Cerebellar nuclear complex (tissue), 1 donor: ENCODE measurements at places on chromosomes 5 and 9.

DNA sequence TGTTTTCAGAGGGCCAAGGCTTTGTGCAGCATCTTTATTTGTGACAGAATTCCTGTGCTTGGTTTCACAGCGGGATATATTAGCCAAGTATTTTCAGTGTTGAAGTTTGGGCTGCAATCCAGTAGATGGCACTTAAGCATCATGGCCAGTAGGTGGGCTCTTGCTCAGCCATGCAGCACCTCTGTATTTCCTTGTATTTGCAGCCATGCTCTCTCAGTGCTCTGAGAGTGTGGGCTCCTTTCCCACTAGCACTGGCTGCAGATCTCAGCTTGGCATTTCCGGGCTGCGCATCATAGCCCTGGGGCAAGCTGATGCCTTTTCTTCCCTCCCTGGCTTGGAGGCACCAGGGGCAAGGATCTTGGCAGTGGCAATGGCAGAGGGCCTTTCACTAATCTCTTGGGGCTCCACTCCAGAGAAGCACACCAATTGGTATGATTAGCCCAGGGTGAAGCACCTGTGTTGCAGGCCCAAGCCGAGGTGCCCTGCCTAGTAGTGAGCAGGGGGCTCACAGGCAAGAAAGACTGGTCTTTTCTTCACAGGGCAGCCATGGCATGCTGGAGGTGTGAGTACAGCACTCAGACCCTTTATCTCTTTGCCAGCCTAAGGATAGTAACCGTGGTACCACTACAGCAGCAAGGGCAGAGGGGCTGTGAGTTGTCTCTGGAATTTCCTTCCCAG is 48.3 kb downstream of the SLCO6A1 start:
- no peak for DNase-seq

DNA sequence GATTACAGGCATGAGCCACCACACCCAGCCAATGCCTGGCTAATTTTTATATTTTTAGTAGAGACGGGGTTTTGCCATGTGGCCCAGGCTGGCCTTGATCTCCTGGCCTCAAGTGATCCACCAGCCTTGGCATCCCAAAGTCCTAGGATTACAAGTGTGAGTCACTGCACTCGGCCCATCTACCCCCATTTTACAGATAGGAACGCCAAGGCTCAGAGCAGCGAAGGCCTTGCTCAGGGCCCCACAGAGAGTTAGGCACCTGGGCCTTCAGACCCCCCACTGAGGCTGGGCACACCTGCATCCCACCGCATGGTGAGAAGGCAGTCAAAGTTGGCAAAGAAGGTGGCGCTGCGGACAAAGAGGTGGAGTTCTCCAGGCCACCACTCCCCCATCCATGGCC is 143.1 kb downstream of the GAPVD1 start:
- DNase-seq: no peak

DNA sequence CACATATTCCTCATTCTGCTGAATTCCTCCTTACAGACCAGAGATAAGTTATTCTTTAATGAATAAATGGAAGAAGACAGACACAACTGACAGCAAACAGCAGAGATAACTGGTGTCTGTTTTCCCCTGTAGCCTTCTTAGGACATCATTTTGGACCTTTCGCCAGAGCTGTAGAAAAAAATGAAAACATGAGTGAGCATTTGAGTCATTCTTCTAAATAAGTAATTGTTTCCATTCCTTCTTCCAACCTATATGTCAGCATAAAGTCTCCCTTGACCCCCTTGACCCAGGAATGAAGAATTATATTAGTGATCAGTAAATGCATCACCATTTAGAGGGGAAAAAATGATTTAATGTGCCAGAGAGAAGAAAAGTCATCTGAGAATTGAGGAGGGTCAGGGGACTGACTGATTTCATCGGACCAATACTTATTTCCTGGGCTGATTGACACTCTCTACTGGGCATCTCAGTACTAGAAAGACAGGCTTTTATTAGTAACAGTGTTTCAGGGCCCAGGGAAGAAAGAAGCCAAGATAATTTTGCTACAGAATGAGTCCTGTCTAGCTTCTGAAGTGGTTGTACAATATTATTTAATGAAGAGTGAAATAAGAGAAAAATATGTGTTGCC is 597.0 kb downstream of the PSAT1 start:
- DNase-seq: no peak

DNA sequence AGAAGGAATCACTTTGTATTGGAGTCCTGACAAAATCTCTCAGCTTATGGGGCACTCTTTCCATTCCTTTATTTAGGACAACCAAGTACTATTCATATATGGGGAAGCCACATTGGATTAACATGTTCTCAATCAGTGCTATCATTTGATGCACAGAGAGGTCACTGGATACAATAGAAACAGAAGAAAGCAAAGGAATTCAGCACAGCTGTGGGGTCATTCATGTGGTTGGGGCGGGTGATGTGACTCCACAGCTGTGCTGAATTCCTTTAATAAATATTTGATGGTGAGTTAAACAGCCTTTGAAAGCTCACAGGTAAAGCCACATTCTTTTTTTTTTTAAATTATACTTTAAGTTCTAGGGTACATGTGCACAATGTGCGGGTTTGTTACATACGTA is 854 bp upstream of the TEX48 start:
- DNase-seq: no peak

DNA sequence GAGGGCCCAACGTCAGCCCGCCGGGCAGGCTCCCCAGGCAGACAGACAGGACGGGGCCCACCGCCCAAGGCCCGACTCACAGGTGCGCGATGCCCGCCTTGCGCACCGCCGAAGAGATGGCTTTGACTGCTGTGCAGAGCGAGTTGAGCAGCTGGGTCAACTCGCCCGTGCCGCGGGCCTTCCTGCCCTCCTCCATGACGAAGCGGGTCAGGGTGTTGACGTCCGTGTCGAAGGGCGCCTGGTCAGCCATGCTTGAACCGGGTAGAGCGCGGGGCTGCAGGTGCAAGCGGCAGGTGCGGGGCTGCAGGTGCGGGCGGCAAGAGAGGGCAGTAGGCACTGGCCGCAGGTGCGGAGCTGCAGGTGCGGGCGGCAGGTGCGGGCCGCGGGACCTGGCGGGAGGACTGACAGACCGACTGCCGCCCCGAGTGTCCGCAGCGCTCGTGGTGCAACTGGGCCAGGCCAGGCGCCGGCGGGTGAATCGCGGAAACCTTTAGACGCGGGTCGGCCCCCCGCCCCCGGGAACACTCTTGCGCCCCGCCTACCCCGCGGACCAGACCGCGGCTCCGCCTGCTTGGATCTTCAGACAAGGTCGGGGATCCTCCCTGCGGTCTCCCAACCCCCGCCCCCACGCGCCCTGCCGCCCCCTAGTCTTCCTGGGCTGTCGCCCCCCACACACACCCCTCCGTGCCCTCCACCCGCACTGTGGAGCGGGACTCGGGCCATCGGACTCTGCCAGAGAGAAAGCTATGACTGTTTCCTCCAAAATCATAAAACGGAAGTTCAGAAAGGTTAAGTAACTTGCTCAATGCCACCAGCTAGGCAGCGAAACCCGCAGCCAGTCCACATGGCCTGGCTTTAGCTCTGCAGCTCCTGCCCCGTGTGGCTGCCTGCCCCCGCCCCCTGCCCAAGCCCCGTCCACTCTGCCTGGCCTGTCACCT is at the start of gene FBP1:
FBP1 (minus strand) TSS at position 458 of the 938 bp plus-strand sequence; CDS start at position 250, 208 bp downstream.
- no peak for DNase-seq

- no peak for DNase-seq
Observed at GRCh38 chr9:115690786-115691496, 462.6 kb upstream of the PAPPA start.

DNA sequence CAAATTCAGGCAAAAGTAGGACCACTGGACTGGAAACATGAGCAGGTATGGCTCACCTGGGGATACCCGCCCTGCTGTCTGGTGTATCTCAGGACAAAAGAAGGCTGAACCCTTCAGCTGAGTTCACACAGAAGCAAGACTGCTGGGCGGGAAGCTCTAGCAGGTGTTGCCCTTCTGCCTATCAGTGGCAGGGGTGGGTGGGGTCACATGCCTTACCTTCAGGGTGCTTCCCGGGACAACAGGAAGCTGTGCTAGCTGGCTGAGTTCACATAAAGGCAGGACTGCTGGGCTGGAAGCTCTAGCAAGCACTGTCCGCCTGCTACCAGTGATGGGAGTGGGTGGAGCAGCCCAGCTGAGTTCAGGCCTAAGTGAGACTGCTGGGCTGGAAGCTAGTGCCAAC is 498.8 kb upstream of the ZNF608 start:
- DNase-seq: no peak
